ENCODE measurements at places on chromosomes 13 and 19.

- H3K4me3 ChIP-seq, result no peak overlapping the region
- peaks cover 16% of the 10 kb centered on the region for H3K36me3 ChIP-seq
- no peak for DNase-seq
- H3K27ac ChIP-seq, result no peak overlapping the region
- no peaks in the 10 kb centered on the region for H3K27me3 ChIP-seq
Measured at GRCh38 chr13:112833551-112834257, 135.3 kb upstream of the MCF2L start.

- H3K36me3 ChIP-seq, result peaks cover 1% of the 10 kb centered on the region
- no peak overlapping the region for H3K27ac ChIP-seq
- peaks cover 5% of the 10 kb centered on the region for H3K4me1 ChIP-seq
- DNase-seq, result no peak
- no peaks in the 10 kb centered on the region for H3K27me3 ChIP-seq
- H3K4me3 ChIP-seq, result no peak overlapping the region
Measured at GRCh38 chr19:3068071-3068470, 5.8 kb upstream of the TLE5 start.

GRCh38 chr19:3855320-3855719 lies 13.5 kb downstream of the ZFR2 start:
- H3K4me1 ChIP-seq, result no peaks in the 10 kb centered on the region
- no peaks in the 10 kb centered on the region for H3K36me3 ChIP-seq
- H3K27ac ChIP-seq, result no peak overlapping the region
- no peak for DNase-seq
- no peaks in the 10 kb centered on the region for H3K27me3 ChIP-seq

DNA sequence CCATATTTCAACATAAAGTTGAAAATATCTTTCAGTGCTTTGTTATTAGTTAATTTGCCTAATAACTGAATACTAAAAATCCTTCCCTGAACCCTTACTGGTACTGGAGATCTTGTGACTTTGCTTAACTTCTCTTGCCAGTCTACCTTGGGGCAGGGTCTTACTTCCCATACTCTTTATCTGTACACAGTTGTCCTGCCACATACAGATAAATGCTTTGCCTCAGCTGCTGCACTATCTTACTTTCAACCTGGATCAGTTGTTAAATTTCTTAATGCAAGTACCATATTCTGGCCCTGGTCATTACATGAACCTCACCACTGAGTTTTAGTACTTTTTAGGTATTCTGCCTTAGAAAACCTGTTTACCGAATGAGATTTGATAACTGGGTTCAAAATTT lies 107.6 kb downstream of the PIBF1 start:
- H3K36me3 ChIP-seq, result peaks cover 6% of the 10 kb centered on the region
- no peak overlapping the region for H3K27ac ChIP-seq
- H3K27me3 ChIP-seq, result no peaks in the 10 kb centered on the region
- no peak overlapping the region for H3K4me3 ChIP-seq
- no peaks in the 10 kb centered on the region for H3K4me1 ChIP-seq
- DNase-seq, result no peak

GRCh38 chr19:17755977-17756670 lies 4.8 kb downstream of the FCHO1 start:
- peaks cover 23% of the 10 kb centered on the region for H3K4me1 ChIP-seq
- no peaks in the 10 kb centered on the region for H3K27me3 ChIP-seq
- H3K36me3 ChIP-seq, result peaks cover 20% of the 10 kb centered on the region
- H3K27ac ChIP-seq, result no peak overlapping the region
- no peak for DNase-seq
- H3K4me3 ChIP-seq, result no peak overlapping the region

DNA sequence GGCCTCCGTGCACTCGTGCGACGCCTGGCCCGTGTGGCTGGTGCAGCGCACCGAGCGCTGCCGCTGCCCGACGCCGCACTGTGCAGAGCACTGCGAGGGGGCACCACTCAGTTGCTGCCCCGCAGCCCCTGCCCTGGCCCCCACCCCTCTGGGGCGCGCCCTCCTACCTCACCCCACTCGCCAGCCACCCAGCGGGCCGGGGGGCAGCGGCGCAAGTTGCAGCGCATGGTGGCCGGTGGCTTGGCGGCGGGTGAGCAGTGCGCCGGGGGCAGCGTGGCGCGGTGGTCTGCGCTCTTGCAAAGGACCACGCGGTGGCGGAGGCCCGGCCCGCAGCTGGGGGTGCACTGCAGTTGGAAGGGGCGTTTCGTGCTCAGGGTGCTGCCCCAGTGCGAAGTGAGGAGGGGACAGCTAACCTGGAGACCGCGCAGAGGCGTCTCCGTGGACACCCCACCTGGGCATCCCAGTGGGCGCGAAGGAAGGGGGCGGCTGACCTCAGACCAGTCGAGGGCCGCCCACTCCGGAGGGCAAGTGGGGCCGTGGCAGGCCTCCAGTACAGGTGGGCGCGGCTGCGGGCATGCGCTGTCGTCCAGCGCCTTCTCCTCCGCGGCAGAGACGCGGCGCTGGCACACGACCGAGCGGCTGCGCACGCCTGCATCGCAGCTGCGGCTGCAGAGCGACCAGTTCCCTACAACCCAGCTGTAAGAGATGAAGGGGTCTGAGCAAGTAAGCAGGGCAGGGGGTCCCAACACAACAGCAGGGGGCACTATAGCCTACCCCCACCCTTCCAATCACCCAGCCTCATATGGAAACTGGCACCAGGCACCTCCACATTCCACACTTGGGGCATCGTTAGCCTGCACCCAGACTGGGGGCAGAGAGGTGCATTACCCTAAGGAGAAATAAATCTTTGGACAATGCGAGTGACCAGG lies 8.0 kb upstream of the MYO1F start:
- H3K27me3 ChIP-seq, result no peaks in the 10 kb centered on the region
- H3K4me1 ChIP-seq, result peaks cover 7% of the 10 kb centered on the region
- no peak for DNase-seq
